ENCODE measurements at places on chromosomes 3 and 15.

GRCh38 chr15:92882697-92883162 is 17.4 kb upstream of the CHD2 start:
- peak; percentile 23 for DNase-seq

GRCh38 chr15:64753480-64754185 is 21.8 kb downstream of the RBPMS2 start:
- DNase-seq = no peak

- DNase-seq = no peak
Observed at GRCh38 chr3:30933478-30934207, 39.2 kb upstream of the GADL1 start.

DNA sequence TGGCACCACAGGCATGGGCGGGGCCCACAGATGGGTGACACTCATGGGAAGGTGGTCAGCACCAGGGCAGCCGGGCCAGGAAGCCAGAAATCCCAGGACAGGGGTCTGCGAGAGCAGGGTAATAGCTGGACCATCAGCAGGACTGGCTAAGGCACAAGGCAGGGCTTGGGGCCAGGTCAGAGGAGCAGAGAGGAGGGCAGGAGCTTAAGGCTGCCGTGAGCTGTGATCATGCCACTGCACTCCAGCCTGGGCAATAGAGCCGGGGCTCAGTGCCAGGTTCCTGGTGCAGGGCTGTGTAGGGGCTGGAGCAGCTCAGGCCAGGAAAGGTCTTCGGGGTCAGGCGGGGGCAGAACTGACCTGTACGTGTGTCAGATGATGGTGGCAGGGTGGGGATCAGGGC is 64.2 kb upstream of the LINGO1 start:
- DNase-seq = no peak

- DNase-seq = no peak
Observed at GRCh38 chr15:65939901-65940617, 70.8 kb downstream of the RAB11A start.

DNA sequence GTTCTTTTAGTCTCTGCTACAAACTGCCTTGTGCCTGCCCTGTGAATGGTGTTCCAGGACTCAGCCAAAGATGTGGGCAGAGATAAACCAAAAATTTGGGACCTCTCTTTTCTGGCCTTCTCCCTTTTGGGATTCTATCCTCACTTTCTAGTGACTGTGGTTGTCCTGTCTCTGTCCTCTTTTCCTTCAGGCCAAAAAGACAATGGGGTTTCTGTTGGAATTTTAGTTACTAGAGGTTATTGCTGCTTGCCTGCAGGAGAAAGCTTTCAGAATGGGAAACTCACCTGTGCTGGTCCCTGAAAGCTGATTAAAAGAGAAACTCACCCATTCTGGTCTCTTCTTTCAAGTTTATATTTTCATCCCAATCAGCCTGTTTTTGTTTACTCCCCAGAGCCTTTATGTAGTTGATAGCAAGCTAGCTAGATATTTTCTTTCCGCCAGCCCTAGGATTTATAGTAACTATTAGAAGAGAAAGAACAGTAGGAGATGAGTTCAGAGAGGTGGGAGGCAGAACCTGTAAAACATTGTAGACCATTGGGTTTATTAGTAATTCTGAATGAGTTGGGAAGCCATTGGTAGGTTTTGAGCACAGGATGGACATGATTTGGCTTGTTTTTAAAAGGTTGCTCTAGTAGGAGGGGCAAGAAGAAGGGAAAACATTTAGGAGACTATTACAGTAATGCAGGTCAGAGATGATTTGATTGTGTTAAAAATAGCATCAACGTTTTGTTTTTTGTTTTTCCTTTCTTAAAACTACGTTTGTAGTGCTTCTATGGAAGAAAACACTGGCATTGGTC is 138.9 kb downstream of the TCF12 start:
- DNase-seq = no peak

- no peak for DNase-seq
Observed at GRCh38 chr3:141122455-141123030, 71.4 kb downstream of the SPSB4 start.

DNA sequence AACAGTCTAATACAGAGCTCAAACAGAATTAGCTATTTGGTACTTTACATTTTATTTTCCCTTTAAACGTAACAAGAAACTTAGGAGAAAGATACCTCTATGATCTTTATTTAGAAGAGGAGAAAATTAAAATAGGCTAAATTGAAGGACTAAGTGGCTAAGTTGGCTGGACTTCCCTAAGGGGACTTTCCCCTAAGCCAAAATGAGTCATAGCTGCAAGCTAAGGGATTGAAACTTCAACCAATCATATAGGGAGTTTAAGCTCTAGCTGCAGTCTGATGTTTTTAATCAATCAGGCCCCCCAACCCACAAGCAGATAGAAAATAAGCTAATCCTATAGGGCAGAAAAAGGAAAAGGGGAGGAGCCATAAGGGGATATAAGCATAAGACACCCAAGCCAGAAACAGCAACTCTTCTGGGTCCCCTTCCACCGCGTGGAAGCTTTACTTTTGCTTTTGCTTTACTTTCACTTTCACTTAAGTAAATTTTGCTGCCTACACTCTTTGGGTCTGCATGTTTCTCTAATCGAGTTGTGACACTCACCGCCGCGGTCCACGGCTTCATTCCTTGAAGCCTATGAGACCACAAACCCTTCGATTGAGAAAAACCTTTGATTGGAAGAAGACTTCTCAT is 1108.5 kb upstream of the EPHA6 start:
- no peak for DNase-seq

- no peak for DNase-seq
Observed at GRCh38 chr3:196889844-196890708, 22.4 kb downstream of the SENP5 start.

DNA sequence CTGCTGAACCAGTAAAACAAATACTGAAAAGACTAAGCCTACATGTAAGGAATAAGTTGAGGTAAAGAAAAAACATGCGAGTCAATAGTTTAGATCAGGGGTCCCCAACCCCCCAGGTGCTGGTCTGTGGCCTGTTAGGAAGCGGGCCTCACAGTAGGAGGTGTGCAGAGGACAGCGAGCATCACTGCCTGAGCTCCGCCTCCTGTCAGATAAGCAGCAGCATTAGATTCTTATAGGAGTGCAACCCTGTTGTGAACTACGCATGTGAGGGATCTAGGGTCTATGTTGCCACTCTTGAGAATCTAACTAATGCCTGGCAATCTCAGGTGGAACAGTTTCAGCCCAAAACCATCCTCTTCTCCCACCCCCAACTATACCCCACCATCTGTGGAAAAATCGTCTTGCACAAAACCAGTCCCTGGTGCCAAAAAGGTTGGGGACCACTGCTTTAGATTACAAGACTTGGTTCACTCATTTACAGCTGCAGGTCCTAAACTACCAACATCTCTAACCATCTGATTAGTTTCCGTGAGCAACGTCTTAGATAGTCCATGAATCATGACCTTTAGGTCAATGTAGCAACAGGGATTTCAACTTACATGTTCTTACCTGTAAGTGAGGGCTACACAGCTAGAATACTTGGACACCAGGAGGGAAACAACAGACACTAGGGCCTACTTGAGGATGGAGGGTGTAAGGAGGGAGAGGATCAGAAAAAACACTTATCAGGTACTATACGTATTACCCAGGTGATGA is 66.7 kb downstream of the TRANK1 start:
- no peak for DNase-seq

DNA sequence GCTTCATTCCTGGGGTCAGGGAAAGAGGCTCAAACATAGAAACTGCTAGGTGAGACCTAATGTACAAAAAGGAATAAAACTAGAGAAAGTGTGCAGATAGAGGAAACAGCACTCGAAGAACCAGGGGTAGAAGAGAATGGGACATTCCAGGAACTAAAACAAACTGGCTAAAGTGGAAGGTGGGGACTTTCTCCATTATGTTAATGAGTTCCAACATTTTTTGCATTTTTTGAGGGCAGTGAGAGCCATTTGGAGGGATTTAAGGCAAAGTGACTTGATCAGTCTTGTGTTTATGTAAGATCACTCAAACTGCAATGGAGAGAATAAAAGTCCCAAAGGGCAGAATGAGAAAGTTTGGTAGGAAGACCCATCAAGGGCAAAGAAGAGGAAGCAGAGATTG is 20.6 kb upstream of the SLC4A7 start:
- DNase-seq = no peak

GRCh38 chr15:53918180-53919079 is 59.8 kb upstream of the UNC13C start:
- no peak for DNase-seq

- no peak for DNase-seq
Observed at GRCh38 chr3:12675115-12675810, 11.3 kb upstream of the RAF1 start.

DNA sequence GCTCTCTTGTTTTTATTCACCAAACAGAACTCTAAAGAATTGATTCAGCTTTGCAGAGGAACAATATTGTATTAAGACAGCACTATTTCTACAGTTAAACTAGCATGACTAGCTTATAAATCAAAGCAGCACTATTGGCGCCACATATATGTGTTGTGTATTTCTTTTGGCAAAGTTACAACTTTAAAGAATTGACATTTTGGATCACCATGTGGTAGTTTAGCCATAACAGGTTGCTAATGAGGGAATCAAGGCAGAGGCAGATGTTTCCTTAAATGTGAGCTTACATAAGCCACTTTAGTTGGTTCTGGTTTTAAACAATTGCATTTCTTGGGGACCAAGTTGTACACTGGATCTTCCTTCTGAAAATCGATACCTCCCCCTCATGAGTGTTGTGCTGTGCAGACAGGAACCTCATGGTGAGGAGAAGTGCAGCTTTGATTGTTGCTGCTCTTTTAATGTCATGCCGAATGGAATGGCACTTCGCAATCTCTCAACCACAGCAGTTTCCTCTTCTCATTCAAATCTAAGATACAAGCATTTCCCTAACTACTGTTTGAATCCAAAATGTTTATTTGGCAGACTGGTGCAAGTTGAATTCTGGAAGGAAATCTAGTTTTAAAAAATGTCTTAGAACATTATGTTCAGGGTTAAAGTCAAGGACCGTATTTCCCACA is 151.2 kb downstream of the MYRIP start:
- no peak for DNase-seq

- no peak for DNase-seq
Observed at GRCh38 chr3:76369170-76369569, 583.8 kb upstream of the ZNF717 start.

- DNase-seq = no peak
Observed at GRCh38 chr3:105222568-105223093, 144.1 kb upstream of the ALCAM start.

- DNase-seq = no peak
Observed at GRCh38 chr15:76730262-76730661, 174.9 kb downstream of the SCAPER start.

- no peak for DNase-seq
Observed at GRCh38 chr3:94176988-94177745, 114.3 kb downstream of the NSUN3 start.

DNA sequence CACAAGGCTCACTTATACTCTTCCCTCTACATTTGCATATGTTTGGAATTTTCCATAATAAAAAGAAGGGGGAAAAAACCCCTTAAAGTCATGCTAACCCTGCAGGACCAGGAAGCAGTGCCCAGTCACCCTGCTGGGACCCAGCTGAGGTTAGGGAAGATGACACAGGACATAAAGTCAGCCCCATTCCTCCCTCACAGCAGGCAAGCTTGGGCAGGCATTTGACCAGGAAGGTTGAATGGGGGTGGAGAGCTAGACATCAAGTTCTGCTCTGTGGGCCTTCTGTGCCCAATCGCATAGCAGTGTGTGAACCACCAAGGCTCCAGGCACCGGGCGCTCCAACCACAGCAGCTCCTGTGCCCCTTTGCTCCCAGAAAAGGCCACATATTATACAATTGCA is 7.1 kb upstream of the HDAC11 start:
- no peak for DNase-seq

GRCh38 chr15:89157918-89158564 is 63.3 kb downstream of the RLBP1 start:
- no peak for DNase-seq

GRCh38 chr15:38226608-38227266 is 25.9 kb upstream of the SPRED1 start:
- no peak for DNase-seq

- DNase-seq = no peak
Observed at GRCh38 chr15:67018441-67018840, 47.0 kb upstream of the SMAD3 start.

DNA sequence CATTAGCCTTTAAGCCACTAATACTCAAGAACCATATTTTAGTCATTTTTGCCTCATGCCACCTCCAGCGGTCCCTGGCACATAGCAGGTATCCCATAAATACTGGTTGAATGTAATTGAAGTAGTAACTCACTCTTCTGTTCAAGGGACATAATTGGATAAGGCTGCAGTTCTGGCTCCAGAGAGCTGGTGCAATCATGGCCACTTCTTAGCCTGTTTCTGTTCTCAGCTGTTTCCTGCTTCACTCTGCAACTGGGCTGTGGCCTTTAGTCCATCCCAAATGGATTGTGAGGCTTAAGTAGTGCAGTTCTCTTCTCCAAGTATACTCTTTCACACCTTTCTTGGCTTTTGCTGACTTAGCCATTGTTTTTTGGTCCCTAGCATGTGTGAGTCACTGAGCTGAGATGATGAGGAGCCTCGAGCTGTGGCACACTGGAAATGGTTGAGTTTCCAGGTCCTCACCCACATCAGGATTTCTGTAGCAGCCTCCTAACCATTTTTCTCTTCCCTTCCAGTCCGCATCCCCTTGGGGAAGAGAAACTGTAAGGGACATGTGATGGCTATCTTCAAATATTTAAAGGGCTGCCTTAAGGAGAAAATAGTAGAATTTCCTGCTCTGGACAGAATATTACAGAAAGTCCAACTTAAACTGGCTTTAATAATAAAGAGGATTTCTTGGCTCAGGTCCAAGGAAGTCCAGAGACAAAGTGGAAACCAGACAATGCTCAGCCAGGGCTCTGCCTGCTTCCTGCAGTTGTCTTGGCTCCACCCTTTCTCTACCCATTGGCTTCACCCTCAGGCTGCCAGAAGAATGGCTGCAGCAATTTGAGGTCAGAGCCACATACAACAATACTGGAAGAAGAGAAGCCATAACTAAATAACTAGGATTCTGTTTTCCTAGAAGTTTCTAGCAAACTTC is 305.4 kb upstream of the ROPN1 start:
- DNase-seq = no peak

DNA sequence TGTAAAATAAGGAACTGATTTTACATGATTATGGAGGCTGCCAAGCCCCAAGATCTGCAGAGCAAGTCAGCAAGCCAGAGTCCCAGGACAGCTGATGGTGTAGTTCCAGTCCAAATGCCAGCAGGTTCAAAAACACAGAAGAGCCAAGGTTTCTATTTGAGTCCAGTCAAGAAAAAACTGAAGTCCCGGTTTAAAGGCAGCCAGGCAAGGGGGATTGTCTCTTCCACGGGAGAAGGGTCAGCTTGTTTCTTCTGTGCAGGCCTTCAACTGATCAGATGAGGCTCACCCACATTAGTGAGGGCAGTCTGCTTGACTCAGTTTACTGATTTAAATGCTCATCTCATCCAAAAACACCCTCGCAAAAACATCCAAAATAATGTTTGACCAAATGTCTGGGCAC is 246.2 kb downstream of the PLCL2 start:
- no peak for DNase-seq

- no peak for DNase-seq
Observed at GRCh38 chr3:150527464-150528255, 18.6 kb downstream of the SERP1 start.

GRCh38 chr15:32898414-32898813 is 180.6 kb downstream of the GREM1 start:
- DNase-seq = no peak

- DNase-seq = no peak
Observed at GRCh38 chr3:131233900-131234668, 147.5 kb upstream of the NUDT16 start.

Measured in iPS DF 19.7 (cell line).